NCI-H1436 treated with DMSO at 0.1 percent for 48 hours (cell line): ENCODE measurements at places on chromosomes 5 and 9.

- no peak for DNase-seq
These were observed 14.9 kb downstream of the DAB2IP start for GRCh38 chr9:121666294-121666693.

DNA sequence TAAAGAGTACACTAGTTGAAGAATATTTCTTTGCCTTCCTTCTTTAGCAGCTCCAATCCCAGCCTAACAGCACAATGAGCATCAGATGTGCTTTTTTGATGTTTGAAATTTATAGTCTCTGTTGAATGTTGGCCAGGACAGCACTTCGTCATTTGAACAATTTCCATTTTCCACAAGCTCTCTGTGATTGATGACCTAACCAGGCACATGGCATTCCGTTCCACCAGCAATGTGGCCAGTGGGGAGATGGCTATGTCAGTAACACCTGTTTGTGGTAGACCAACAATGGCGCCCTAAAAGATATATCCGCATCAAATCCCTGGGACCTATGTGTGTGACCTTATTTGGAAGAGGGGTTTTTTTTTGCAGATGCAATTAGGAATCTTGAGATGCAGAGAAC lies 66.8 kb downstream of the PALM2AKAP2 start:
- no peak for DNase-seq

DNA sequence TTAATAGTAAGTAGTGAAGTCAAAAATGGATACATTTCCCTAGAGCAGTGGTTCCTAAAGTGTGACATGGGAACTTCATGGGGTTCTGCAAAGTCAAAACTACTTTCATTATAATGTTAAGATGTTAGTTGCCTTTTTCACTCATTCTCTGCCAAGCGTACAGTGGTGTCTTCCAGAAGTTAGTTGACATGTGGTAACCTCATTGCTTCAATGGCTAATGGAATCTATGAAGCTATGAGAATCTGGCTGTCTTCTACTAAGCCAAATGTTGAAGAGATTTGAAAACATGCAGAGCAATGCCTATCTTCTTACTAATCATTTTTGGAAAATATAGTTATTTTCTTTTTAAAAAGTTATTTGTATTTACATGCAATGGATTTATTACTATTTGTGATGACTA lies 111.8 kb downstream of the SLC12A2 start:
- no peak for DNase-seq

GRCh38 chr9:121638901-121639592 lies 12.4 kb upstream of the DAB2IP start:
- DNase-seq: no peak

DNA sequence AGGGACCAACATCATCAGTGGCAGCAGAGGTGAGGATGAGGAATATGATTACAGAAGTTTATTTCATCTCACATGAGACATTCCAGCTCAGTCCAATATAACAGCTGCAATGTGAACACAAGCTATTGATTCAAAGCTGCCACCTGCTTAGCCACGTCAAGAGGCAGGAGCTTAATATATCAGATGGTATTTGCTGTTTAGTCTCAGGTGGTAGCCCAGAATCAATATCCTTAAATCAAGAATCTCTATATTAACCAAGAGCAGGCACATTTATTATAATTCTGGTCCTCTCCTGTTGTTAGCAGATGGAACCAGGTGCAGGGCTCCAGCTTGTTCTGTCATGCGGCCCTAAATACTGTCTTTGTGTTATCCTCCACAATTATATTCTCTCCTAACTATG lies 431.6 kb downstream of the ICE1 start:
- no peak for DNase-seq

- no peak for DNase-seq
These were observed 8.3 kb downstream of the AQP3 start for GRCh38 chr9:33438926-33439680.

GRCh38 chr5:23269981-23270380 lies 237.4 kb upstream of the PRDM9 start:
- no peak for DNase-seq

DNA sequence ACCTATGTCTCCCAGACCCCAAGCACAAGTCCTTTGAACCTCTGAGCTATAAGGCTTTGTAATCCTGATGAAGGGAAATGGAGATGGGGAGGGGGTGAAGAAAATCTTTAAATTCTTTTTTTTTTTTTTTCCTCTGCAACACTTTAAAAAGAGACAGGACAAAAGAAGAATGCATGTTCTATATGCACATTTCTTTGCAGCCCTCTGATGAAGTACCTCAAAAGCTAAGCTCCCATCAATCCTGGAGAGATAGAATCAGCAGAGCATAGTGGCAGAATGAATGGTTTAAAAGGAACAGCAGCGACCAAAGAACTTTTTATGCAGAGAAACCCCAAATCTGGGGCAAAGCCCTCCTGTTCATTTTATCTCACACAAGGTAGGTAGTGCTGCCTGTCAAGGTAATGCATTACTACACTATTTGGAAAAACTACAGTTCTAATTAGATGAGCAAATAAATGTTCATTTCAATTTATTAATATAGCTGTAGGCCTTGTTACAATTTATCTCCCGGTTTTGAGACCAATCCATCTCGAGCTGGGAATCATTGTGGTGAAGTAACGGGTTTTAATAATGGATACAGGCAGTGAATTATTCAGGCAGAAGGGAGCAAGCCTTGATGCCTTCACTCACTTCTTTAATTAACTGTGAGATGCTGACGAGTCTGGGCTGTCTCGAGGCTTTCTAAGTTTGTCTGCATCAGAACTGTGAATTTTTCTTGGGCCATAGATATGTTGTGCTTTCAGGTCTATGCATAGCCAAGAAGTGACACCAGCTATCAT lies 173.5 kb upstream of the ZNF608 start:
- no peak for DNase-seq

- DNase-seq: no peak
These were observed 266.7 kb downstream of the NSG2 start for GRCh38 chr5:174312270-174312617.

GRCh38 chr5:102511666-102512065 lies 12.9 kb upstream of the SLCO6A1 start:
- no peak for DNase-seq

DNA sequence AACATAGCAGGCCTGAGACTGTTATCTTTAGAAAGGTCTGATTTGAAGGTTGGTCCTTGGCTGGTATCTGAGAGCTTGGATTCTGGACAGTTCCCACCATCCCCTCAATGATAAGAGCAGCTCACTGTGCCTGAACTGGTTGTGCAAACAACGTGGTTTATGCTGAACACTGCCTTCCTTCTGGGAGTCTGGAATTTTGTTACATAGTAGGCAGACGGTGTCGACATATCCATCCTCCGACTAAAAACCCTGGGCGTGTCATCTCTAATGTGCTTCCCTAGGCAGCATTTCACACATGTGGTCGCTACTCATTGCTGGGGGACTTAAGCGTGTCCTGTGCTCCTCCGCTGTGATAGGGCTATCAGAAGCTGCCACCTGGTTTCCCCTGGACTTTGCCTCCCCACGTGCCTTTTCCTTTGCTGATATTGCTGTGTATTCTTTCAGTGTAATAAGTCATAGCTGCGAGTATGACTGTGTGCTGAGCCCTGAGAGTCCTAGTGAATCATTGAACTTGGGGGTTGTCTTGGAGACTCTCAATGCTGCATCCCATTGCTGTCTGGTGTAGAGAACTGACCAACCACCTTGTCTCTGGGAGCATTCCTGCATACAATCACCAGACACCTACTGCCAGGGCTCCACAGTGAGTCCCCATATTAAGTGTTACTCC lies 119.1 kb upstream of the TBC1D2 start:
- no peak for DNase-seq

GRCh38 chr5:15808577-15808976 lies 308.6 kb downstream of the FBXL7 start:
- no peak for DNase-seq

GRCh38 chr5:9284781-9285307 lies 261.0 kb downstream of the SEMA5A start:
- no peak for DNase-seq

DNA sequence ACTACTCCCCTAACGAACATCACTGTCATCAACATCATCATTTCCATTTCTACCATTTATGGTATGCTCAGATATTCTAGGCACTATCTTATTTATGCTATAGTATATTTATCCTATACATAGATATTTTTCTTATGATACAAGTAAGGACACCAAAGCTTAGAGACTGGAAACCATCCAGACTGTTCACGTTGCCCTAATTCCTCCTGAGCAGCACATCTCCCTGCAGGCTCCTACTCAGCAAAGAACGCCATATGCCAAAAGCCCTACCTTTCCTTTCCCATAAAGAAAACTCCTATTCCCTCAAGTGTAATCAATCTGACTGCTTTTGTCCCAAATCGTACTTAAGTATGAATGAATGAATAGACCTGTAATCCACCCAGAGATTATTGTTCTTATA lies 247.0 kb downstream of the PRELID2 start:
- no peak for DNase-seq

GRCh38 chr5:123282444-123282843 lies 140.8 kb downstream of the CEP120 start:
- DNase-seq: no peak

GRCh38 chr5:17069995-17070511 lies 134.0 kb upstream of the MYO10 start:
- DNase-seq: no peak

DNA sequence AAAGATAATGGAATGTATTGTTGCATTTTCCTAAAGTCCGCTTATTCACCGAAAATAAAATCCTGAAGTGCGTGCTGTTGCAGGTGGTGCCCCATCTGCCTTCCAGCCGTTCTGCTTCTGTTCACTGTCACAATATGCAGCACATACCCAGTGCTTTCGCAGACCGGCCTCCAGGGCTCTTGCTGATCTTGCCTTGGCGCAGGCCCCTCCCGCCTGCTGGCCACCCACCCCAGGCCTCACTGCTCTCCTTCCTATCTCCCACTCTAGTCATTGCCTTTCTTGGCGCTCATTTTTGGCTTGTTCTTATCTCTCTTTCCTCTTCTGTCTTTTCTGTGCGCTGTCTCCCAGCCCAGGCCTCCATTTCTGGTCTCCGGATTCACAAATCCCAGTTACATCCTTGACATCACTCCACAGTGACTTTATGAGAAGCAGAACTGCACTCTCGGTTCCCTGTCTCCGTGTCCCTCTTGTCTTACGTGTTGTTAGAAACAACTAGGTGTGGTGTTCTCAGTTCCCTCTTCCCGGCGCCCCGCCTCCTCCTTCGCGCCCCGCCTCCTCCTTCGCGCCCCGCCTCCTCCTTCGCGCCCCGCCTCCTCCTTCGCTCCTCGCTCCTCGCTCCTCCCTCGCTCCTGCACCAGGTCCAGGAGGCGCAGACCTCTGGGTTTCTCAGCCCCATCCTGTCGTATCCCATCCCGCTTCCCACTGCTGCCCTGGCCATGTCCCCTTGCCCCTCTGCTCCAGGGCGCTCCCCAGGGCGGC lies 201.7 kb upstream of the OTULINL start:
- no peak for DNase-seq

DNA sequence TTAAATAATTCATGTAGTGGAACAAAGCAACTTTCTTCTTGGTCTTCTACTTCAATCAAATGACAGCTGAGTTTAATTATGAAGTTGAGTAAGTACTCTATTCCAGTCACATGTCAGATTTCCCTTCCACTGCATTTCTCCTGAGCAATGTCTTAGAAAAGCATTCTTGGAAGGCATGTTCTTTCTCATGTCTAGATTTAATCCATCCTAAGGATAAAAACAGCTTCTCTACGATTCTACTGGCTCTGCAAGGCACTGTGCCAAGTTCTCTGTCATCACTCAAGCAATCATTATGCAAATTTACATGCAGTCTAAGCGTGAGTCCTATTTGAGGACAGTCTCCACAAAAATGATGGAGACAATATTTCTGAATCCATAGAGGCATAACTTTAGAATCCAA lies 142.4 kb downstream of the YIPF5 start:
- DNase-seq: no peak

DNA sequence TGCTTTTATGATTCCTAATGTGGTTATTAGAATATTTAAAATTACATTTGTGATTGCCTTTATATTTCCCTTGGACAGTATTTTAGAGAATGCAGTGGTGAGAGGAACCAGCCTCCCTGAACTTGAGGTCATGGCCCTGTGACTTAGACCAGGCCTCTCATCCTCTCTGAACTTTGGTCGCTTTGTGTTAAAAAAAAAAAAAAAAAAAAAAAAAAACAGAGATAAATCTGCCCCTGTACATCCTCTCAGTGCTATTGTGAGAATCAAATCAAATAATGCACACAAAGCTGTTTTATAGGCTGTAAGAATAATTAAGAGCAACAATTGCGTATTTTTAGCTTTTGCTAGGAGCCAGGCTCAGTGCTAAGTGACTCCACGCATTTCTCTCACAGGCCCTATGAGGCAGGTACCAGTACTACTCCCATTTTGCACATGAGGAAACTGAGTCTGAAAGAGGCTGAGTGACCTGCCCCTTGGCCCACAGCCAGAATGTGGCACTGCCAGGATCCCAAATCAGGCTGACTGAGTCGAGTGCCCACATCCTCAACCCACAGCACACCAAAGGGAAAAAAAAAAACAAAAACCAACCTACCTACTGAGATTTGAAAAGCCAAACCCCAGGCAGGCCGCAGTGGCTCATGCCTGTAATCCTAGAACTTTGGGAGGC lies 110.3 kb upstream of the LARP1 start:
- DNase-seq: no peak

DNA sequence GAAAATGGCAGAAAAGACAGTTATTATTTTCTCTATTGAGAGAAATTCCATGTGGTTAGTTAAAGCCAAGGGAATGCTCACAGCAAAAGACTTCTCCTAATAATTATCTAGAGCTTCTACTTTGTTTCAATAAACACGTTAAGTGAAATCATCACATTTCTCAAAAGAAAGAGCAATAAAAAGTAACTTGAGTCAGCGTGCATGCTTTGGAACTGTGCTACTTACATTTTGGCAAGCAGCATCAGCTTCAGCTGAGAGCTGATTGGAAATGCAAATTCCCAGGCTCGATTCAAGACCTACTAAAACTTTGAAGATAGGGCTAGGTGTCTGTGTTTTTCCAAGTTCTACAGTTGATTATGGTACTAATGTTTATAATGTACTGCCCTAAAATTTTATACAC lies 132.1 kb downstream of the CDH18 start:
- DNase-seq: no peak

DNA sequence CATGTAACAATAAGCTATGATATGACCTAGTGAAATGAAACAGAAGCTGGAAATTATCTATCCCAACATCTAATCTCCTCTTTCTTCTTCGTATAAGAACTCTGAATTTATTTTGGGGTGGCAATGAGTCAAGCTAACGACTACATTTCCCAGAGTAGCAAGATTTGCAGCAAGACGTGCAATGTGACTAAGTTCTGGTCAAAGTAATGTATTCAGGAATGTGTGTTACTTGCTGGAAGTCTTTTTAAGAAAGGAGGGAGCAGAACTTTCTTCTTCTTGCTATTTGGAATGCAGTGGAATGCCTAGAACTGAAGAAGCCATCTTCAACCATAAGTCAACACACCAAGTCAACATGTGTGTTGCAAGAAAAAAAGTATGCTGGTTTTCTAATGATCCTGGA lies 406.6 kb upstream of the MEF2C start:
- DNase-seq: no peak

- DNase-seq: no peak
These were observed at the start of gene IFNA17 for GRCh38 chr9:21228122-21228521. TSS of gene IFNA17 (minus strand) at chr9:21228222. CDS start at chr9:21228173, 49 bp downstream.

- no peak for DNase-seq
These were observed 993 bp upstream of the RALGDS start for GRCh38 chr9:133121915-133122550.
